NCI-H2107 (cell line): ENCODE measurements at places on chromosomes 2 and 18.

DNA sequence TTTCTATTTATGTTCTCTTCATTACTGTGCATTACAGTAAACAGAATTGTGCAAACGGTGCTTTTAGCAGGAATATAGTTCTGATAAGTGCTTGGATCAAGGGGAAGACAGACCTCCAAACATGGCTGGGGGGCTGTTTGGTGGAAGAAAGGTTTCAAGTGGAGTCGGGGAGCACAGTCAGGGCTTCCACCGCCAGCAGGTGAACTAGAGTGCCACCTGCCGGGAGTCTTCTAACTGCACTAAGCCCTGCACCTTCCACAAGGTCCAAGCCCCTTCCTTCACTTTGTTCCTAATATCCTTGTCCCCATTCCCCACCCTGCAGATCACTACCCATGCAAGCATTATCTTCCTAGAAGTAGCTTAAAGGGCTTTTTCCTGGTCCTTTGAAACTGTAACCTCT is 11.1 kb downstream of the ONECUT2 start:
- DNase-seq, result no peak

GRCh38 chr2:7043690-7044089 is 126.5 kb downstream of the RNF144A start:
- no peak for DNase-seq

DNA sequence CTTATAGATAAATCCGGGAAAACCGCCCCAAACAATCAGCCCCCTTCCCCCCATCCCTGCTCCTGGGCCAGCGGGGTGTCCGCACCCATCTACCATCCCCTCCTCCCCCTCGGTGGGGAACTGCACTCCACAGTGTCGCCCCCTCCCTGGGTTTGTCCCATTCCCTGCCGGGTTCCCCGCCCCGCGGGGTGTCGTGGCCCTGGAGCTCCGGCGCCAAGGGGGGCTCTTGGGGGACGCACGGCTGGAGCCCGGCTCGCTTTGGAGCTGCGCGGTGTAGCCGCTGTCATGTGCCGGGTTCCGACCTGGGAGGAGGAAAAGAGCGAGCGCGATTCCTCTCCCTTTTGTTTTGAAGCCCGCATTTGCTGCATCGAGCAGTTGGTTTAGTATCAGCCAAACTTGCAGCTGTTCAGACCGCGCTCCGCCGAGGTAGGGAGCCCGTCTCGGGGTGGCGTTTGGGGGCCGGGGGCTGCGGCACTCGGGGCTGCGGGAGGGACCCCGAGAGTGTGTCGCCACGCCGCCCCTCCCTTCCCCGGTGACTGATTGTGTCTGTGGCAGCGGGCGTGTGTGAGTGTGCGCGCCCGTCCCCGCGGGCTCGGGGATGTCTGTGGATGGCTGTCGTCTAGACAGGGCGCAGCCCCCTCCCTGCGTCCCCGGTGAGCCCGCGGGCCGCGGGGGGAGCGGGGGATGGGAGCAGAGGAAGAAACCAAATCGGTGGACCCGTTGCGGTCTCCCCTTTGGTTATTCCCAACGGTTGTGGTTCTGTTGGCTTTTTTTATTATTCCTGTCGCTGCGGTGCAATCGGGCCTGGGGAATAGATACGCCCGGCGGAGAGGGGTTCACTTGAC is 797 bp downstream of the CTIF start:
- no peak for DNase-seq

DNA sequence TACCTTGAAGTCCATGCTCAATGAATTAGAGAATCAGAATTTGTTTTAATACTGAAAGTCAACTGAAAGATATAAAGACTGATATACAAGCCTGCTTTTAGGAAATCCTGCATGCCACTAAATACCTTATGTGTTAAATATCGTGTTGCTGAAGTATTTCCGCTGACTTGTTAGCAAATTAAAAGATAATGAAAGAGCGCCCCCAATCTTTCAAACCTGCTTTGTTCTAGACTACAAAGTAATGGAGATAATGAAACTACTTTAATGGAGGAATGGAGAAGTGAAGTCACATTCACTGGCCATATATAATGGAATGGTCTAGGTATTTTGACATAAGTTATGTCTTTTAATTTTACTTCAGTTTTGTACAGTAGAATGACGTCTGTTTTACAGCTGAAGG is 95.7 kb downstream of the ASXL3 start:
- DNase-seq, result no peak

- DNase-seq, result no peak
Measured at GRCh38 chr2:223855426-223855825, 18.0 kb upstream of the AP1S3 start.

- no peak for DNase-seq
Measured at GRCh38 chr2:73283545-73284295, 558 bp downstream of the FBXO41 start.

DNA sequence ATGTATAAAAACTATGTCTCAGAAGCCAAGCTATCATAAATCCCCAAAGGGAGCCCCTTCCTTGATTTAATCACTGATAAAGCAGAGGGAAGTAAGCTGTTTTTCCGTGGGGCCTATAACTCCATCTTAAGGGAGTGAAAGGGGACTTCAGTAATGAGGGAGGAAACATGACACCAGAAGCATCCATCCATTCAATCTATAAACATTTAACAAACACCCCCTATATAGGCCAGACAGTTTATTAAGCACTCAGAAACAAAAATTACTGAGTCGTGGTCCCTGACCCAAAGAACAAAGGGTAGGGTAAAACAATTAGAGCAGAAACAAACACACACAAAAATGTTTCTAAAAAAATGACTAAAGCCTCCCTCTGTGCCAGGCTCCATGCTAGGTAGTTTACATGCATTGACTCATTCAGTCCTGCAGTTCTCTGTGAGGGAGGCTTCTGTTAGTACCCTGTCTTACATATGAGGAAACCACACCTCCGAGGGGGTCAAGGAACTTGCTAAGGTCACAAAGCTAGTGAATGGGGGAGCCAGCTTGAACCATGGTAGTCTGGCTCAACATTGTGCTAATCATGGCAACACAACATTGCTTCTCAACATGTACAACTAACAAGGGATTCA is 472.1 kb downstream of the CDH2 start:
- no peak for DNase-seq

- DNase-seq, result no peak
Measured at GRCh38 chr18:8744656-8745055, 39.3 kb downstream of the MTCL1 start.

- DNase-seq, result no peak
Measured at GRCh38 chr2:144396318-144396717, 123.6 kb downstream of the ZEB2 start.

DNA sequence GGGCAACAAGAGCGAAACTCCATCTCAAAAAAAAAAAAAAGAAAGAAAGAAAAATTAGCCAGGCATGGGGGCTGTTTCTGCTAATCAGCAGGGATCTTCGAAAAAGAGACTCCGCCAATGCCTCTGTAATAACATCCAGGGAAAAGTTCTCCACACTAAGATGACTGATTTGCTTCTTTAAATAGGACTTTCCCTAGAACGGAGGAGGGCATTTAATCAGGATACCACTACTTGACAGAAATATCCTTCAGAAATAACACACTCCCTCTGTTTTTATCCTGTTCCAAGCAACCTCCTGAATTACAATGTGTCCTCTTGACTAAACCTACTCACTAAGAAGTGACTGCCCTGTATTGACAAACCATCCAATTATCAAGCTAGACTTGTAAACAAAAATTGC is 21.7 kb downstream of the REV1 start:
- DNase-seq, result no peak

DNA sequence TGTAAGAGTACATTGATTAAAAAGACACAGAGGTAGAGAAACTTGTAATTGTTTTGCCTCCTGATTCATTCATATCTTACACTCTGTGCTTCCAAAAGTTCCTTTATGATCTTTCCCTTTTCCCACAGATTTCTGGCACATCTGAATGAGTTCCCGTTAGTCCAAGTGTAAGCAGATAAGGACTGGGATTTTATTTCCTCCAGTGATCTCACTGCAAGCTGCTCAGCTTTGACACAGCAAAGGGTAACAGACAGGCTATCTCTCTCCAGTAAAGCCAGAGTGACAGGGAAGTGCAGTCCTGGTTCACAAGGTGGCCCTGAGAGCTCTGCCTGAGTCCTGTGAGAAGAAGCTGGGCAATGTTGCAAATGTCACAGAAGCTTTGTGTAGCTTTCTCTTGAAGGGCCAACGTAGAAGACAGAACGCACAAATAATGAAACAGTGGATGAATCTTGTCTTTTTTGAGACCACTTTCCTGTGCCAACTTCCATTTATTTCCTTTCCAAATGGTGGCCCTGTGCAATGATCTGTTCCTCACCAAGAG is 32.5 kb upstream of the KCNE4 start:
- DNase-seq, result no peak

- DNase-seq, result no peak
Measured at GRCh38 chr2:66512626-66513025, 77.7 kb downstream of the MEIS1 start.

DNA sequence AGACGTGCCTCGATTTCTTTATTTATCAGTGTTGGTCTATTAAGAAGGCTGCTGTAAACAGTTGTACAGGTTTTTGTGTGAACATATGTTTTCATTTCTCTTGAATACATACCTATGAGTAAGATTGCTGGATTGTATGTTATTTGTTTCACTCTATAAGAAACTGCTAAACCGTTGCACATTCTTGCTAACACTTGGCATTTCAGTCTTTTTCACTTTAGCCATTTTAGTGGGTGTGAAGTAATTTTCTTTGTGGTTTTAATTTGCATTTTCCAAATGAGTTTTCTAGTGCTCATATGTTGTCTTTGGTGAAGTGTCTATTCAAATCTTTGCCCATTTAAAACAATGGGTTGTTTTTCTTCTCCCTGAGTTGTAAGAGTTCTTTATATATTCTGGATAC is 221.5 kb upstream of the SMAD7 start:
- no peak for DNase-seq

GRCh38 chr2:183026424-183026823 is 11.8 kb downstream of the NCKAP1 start:
- DNase-seq, result no peak

GRCh38 chr18:3466872-3467271 is 16.9 kb downstream of the TGIF1 start:
- DNase-seq, result no peak

DNA sequence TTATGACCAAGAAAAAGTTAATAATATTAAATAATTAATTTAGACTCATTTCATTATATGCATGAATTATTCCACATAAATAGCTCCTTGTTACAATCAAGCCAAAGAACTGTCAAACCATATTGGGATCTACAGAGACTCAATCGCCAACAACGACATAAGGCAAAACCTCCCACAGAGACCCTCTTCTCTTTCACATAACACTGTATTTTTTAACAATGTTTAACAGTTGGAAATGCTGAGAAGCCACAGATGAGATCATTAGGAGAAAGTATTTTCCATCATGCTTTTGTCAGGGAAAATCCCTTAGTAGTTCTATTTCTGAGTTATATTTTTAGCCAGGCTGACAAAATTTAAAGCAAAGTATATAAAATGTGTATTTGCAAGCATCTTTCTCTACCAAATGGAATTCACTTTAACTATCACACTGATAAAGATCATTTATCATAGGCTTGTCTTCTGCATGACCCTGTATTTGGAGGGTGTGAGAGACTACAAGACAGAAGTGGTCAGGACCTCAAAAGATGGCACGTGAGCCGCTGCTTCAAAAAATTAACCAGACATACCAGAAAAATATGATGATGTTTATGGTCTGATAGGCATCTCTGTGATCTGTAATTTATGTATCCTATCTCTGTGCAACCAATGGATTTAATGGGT is 383.8 kb downstream of the NRXN1 start:
- DNase-seq, result no peak

DNA sequence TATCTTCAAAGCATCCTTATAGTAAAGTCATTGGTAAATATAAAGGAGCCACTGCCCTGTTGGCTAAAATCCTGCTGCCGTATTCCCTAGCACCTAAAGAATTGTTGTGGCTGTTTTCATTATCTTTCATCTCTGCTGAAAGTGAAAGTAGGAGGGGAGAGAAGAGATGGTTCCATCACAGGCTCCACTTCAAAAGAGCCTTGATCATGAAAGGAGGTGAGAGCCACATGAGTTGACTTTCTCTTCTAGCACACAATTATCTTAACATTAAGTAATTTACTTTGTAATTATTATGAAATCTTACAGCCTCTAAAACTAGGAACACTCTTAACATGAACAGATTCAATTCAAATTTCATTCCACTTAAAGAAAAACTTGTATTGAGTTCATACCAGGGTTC is 1050.9 kb upstream of the LRRTM1 start:
- no peak for DNase-seq

DNA sequence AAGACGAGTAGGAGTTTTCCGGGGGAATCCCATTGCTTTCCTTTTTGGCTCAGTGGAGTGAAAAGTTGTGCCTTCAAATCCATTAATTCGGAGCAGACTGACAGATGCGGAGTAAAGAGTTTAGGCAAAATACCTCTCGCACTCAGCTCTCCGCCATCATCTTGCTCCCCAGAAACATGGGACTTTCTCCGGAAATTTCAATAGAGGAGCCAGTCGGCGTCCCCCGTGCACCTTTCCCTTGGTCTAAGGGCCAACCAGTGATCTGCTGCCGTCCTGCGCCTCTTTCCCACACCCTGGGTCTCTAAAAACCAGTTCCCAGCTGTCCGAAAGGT is 318 bp downstream of the TYW5 start:
- peak; percentile 47 for DNase-seq

DNA sequence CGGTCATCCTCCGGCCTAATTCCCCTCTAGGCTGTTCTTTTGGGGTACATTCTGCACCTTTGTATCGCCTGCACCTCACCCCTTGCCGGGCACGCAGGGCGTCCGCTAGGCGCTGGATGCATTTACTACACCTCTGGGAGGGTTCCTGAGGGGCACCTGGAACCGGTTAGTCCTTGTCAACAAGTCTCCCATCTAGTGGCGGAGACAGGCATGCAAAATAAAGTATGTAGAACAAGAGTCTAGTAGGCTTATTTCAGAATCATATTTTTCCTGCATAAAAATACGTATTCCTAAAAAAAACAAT is 705 bp upstream of the TEX261 start:
- DNase-seq, result no peak

- DNase-seq, result no peak
Measured at GRCh38 chr2:227016894-227017293, 147.1 kb downstream of the COL4A4 start.

- DNase-seq, result no peak
Measured at GRCh38 chr2:70280242-70280798, 13.2 kb downstream of the SNRPG start.

DNA sequence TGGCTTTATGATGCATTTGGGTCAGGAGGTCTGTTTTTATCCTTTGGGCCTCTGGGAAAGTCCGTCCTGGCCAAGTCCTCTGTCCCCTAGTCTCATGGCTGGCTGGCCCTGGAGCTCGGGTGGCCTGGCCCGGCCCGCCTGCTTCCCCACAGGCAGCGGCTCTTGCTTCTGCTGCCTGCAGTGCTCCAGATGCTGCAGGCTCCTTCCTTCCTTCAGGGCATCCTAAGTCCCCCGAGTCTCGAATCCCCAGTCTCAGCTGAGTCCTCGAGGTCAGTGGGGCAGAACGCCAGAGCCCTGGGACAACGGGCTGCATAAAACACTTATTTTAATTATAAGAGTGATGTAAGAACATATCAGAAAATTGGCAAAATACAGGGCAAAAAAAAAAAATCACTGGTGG is 71.2 kb downstream of the HPCAL1 start:
- no peak for DNase-seq

DNA sequence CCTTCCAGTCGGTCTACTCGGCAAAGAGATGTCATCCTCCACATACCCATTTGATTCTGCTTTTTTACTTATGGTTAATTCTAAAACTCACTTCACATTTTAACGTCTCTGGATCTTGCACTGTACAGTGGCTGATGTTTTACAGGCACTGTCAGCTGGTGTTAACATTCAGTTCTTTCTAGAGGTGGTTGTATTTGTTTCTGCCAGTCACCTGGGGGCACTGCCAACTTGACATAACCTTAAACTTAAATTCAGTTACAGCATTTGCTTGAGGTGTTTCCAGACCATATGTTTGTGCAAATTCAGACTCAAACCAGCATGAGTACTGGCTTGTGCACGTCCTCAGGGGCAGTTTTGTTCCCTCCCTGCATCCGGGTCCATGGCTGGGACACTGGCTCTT is 5.3 kb upstream of the TMEM185B start:
- DNase-seq, result no peak
